ENCODE measurements at places on chromosomes 7 and 10.

- DNase-seq: peak; percentile 9
Observed at GRCh38 chr7:75639886-75640190, 98.9 kb downstream of the HIP1 start.

GRCh38 chr10:114881417-114881816 is 56.6 kb upstream of the TRUB1 start:
- DNase-seq: no peak

GRCh38 chr7:97342512-97342911 is 225.0 kb downstream of the SDHAF3 start:
- no peak for DNase-seq

DNA sequence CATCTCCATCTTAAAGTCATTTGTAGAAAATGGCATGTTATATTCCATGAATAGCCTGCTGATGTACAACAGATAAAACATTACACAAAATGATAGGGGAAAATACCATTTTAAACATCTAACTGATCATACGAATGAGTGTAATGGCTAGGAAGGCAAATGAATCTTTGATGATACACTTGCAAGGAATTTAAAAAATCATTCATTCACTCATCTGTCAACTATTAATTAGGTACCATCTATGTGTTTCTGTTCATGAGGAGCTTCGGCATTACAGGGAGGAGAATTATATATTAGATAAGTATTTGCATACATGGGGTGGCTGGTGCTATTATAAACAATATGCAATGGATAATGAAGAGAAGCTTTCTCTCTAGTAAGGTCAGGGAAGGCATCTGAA is 183.7 kb downstream of the CACNB2 start:
- DNase-seq: no peak

DNA sequence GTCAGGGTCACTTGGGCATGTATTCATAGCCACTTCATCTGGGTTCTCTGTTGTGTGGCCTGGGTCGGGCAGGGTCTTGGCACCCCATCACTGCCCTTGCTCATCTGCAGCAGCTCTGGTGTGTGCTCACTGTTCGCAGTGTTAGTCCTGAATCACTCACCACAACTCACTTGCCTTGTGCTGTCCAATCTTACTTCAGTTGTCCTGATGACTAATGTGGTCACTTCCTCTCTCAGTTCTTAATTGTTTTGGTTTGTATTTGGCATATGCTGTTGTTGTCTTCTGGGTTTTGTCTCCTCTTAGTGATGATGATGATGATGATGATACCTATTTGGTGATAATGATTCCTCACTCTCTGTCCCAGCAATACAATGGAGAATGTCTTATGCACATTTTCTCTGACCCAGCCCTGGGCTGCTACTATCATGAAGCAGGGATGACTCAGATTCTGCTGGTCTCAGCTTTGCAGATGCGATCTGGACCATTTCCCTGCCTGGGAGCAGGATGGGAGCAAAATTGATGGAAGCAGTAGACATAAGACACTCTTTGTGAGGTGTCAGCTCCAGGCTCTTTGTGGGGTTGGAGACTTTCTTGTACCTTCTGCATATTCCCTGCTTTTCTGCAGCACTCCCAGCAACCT is 17.0 kb downstream of the ADRA2A start:
- DNase-seq: no peak

DNA sequence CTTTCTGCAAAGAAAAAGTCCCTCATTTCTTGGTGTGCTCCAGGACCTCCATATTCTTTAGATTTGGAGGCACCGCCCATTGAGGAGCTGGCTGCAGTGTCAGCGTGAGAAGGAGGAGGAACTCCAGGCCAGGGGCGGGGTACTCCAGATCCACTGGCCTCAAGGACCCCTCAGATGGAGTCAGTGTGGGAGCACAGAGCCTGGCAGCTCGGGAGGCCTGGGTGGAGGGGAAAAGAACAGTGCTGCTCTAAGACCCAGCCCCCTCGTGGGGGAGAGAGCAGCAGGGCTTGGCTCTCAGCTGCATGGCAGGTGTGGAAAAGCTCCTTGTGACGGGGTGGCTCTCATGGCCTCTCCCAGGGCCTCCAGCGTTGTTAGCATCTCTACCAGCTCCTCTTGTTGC is 70.5 kb downstream of the ITGB1 start:
- DNase-seq: no peak

DNA sequence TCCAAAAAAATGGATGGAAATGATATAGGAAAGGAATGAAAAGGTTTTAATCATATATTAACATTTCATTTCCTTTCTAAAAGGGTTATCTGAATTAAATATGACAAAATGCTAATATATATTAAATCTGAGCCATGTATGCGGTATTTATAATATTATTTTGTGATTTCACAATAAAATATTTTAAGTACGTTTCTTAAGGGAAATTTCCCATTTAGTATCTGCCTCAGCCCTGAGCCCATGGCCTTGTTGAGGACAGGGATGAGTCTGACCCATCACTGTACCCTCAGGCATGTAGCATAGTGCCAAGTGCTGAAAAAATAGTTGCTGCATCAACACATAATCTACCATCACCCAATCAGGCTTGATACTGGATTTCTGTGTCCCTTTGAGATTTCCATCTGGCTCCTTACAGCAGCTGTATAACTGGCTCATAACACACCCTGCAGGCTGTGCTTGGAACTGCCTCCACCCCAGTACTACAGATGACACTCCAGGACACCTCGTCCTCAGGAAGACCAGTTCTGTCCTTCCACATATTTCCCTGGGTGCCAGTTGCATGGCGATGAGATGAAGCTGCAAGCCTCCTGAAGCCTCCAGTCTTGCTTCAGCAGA is 59.4 kb upstream of the ASAH2 start:
- no peak for DNase-seq

GRCh38 chr7:154680894-154681659 is 321.8 kb downstream of the PAXIP1 start:
- no peak for DNase-seq

- DNase-seq: no peak
Observed at GRCh38 chr7:45077579-45077978, 11.2 kb downstream of the NACAD start.

DNA sequence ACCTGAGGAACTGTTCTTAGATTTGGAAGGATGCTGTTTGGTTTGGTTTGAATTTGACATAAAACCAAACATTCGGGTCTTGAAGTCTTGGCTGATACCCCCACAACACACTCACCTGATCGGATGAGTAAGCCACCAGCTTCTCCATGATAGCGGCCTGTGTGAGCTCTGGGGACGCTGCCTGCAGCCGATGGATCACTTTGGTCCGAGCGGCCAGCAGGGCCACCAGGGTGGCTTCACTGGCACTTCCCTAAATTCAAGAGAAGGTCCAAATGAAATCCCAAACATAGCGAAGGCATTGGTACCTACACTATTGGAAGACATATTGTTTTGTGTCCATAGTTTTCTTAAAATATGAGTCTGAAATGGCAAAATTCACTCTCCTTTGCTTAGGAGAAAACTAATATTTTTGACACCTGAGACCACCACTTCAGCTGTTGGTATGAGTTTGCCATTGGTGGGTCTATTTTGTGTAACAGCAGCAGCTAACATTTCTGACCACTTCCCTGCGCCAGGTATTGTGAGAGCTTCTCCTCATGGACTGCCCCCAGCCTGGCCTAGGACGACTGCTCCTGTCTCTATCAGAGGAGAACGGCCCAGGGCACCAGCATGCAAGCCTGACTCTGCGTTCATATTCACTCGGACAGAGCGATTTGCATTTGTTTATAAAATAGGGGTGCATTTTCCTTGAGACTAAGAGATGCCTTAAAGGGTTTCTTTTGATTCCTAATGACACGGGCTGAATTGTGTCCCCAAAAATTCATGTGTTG is 35.9 kb downstream of the DDC start:
- DNase-seq: no peak

DNA sequence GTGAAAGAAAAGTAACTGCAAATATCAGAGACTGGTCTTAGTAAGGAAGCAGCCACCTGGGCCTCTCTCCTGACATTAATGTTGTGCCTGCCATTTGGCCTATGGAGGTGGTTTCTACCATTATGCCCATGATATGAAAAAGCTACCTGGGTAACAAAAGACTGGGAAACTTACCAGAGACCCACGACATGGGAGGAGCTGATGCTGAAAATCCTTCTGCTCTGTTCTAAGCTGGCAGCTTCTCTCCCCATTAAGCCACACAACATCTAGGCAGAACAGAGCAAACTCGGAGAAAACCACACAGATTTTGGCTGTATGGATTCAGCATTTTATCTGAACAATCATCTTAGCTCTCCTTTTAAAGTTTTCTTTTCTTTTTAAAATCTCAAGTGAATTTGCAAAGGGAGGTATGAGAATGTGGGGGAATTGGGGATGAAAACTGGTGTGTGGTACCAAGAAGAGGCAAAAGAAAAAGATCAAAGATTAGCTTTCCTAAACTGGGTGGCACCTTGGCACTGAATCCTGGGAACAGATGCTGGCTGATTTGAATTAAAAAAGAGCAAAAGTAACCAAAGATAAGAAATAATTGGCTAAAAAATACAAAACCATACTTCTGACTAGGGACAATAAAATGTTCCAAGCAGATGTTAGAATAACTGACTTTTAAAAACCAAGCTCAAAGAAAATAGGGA is 128.6 kb upstream of the ANKRD1 start:
- DNase-seq: no peak

DNA sequence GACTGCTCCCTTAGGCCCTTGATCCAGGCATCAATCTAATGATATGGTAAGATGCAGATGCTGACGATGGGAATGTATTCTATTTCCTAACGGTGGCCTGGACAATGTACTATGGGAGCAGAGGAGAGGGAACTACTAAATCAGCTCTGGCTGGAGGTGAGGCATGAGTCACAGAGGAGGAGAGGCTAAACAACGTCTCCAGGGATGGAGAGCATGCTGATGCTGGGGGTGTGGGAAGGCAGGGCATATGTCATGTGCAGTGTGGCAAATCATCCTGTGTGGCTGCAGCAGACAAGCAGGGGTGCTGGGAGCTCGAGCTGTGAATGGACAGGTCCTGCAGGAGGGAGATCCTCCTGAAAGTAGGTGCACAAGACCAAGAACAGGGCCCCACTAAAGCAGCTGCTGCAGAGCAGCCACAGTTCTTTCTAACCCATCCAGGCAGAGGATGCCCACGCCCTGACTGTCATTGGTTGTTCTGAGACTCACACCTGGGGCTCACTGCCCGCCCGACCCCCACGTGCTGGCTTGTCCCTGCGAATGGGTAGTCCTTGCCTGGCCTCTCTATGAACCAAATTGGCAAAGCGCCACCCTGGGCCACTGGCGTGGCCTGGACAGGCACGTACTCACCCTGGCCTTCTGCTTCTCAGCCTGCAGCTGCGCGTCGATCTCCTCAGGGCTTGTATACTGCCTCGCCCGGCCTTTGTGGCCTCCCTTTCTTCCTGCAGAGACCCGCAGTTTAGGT is 4.0 kb downstream of the PDAP1 start:
- DNase-seq: no peak

GRCh38 chr10:74882831-74883230 is 56.4 kb downstream of the KAT6B start:
- no peak for DNase-seq

DNA sequence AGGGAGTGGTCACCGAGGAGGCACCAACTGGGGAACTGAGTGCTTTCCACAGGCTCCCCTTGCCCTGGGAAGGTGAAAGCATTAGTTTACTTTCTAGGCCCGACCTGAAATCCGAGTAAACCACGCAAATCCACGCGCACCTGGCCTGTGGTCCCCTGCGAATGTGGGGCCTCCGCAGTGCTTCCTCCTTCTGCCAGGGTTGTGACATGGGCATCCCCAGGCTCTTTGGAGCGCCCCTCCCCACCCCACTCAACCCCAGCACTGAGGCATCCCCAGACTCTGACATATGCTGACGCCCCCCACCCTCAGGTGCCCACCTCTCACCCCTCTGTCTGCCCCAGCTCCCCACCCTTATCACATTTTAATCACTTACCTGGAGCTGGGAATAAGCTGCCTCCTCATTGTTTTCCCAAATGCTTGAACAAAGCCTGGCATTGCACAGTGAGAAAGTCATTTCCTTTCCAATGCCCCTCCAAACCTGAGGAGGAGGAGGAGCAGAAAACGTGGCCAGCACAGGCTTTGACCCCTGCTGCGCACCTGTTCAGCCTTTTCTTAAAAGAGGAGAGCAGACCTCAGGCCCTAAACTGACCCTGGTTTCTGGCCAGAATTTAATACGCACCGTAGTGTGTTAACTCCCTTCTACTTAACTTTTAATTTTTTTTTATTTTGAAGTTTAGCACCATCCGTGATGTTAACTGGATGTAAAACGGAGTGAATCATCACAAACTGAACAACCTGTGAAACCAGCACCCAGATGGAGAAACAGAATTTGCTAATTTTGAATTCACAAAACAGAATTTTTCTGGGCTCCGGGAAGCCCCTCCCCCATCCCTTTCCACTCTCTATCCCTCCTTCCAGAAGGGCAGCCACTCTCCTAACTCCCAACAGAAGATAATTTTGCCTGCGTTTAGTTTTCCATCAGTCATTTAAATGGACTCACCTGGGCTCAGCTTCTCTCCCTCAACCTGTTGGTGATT is 129.4 kb downstream of the WDR11 start:
- DNase-seq: no peak

DNA sequence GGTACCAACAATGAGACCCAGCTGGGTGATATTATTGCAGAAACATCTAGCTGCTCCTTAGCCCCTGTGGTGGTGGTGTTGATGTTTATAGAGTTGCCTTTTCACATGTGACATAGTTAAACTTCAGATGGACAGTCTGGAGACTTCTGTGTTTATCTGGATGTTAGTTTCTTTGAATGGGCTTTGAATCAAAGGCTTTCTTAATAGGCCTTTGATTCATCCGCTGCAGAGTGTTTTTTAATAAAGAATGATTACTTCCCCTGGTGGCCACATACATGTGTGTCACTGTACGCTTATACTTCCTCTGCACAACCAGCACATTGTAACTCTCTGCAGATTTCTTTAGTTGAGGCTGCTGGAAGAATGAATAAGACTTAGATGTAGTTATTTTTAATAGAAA is 221.0 kb downstream of the DYNC1I1 start:
- no peak for DNase-seq

DNA sequence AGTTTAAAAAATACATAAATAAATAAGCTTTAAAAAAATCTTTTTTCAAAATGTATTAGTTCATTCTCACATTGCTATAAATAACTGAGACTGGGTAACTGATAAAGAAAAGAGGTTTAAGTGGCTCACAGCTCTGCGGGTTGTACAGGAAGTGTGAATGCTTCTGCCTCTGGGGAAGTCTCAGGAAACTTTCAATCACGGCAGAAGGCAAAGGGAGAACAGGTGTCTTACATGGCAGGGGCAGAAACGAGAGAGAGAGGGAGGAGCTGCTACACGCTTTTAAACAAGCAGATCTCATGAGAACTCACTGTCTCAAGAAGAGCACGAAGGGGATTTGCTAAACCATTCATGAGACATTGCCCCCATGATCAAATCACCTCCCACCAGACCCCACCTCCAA is 114.6 kb downstream of the DNAJC1 start:
- no peak for DNase-seq

DNA sequence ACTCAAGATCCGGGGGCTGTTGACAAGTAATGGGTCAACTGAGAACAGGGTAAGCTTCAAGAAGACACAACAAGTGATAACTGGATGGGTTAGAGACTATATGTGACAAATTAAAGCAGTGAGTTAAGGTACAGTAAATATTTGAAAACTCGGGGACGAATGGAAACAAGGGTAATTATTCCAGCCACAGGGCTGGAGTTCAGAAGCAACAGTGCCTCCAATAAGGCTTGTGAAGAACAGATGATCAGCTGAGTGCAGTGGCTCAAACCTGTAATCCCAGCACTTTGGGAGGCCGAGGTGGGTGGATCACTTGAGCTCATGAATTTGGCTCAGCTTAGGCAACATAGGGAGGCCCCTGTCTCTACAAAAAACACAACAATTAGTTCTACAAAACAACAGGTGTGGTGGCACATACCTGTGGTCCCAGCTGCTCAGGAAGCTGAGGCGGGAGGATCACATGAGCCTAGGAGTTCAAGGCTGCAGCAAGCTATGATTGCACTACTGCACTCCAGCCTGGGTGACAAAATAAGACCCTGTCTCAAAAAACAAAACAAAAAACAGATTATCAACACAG is 20.5 kb upstream of the DLD start:
- DNase-seq: no peak
